Stimulated activated CD4-positive, alpha-beta T cell treated with anti-CD3 and anti-CD28 coated beads, Interleukin-15, amount 100 ng/mL, for 24 hours (primary cell): ENCODE measurements at places on chromosomes 3 and 15.

DNA sequence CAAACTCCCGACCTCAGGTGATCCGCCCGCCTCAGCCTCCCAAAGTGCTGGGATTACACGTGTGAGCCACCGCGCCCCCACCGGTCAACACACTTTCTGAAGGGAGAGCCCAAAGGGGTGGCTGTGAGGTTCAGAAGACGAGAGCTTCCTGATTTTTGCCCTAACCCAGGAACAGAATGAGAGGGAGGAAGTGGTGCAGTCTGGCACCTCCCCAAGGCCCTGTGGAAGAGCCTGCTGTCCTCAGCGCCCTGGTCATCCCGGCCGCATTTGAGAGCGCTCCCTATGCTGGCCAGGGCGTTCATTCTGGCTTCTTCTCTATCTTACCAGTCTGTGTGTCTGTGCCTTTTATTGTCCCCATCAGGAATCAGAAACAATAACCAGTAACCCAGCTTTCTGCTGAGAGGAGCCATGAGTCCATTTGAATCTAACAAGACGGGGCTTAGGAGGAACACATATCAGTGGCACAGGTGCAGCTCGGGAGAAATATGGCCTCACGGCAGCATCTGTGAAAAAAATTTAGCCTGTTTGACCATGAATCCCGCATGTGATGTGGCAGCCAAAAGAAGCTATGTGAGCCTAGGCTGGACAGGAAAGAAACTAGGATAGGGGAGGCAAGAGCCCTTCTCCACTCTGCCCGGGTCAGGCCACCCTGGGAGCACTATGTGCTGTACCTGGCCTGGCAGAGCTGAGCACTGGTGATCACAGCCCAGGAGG lies 12.9 kb downstream of the BDH1 start:
- DNase-seq: no peak

DNA sequence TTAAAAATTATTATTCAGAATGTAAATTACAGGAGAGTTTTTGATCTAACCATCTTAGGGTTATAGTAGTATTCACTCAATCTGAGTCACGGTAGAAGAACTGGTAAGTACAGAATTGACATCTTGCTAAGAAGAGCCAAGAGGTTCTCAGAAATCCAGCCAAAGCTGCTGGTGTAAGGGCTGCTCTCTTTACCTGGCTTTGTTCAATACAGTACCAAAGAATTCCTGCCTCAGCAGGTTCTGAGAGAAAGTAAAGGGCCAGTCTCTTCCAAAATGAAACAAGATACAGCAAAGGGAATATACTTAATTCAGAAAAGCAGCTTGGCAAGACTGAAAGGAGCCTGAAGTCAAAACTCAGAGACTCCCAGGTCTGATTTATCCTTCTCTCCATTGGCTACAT lies 193.1 kb downstream of the TNIK start:
- no peak for DNase-seq

DNA sequence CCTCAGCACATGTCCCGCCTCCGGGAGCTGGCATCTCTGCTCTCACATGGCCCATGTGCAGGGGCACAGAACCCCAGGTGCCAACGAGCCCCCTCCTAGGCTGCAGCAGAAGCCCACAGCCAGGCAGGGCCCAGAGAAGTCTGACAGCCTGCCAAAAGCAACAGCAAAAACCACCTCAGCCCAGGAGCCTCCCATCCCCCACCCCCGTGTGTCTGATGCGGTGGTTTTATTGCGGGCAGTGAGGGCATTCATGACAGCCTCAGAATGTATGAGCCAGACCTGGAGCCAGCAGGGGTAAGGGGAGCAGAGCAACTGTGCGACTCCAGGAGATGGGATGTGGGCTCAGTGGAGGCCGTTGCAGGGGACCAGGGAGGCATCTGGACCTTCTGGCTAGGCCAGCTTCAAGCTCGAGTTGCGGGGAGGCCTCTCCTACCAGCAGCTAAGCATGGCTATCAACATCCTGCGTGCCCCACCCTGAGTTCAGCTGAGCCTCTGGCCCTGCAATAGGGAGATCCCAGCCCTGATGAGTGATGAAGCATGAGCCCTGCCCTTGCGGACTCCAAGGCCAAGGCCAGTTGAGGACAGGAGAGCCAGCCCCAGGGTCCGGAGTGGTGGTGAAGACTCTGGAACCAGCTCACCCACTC lies 52.5 kb downstream of the CYP11A1 start:
- DNase-seq: peak; percentile 33

GRCh38 chr3:79586232-79586631 lies 181.6 kb downstream of the ROBO1 start:
- DNase-seq: no peak

DNA sequence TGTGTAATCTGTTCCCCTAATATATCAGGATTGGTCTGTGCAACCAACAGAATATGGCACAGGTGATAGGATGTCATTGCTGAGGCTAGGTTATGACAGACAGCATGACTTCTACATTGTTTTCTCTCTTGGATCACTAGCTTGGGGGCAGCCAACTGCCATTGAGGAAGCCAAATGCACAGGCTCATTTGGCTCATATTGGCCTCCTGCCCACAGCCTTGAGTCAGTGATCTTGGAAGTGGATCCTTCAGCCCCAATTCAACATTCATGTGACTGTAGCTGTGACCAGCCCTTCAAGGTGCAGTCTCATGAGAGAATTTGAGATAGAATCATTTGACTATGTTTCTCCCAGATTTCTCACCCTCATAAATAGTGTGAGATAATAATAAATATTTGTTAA lies 675.6 kb downstream of the GRM7 start:
- DNase-seq: no peak

- DNase-seq: no peak
These were observed 20.5 kb downstream of the LPP start for GRCh38 chr3:188174317-188175044.

- peak; percentile 26 for DNase-seq
These were observed 424.1 kb upstream of the KCNMB2 start for GRCh38 chr3:178112134-178112533.

DNA sequence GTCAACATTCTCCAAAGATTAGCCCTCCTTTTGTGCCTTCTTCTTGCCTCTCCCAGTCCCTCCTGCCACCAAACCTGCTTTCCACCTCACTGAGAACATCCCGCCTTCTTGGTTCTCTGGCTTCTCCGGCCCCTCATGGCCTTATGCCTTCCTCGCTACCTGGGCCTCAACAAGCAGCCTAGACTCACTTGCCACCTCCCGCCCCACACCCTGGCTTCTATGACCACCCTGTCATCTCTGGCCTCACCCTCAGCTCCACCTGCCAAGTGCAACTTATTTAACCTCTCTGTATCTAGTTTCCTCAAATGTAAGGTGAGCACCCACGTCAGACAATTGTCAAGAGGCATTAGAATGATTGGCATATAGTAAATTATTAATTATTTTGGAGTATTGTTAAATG lies 68.8 kb upstream of the MEX3B start:
- DNase-seq: no peak

DNA sequence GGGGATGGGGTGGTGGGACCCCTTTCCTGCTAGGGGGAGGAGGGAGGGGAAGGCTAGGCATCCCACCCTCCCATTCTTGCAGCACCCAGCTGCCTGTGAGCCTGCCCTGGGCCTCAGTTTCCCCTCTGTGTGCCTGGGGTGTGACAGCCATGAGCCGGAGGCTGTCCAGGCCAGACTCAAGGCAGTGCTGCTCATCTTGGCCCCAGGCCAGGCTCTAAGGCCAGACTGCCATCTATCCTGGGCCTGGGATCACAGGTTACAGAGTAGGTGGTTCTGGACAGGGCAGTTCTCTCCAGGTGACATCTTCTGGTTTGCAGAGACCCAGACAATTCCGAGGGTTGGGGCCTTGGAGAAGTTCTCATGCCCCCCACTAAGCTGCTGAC lies 3.3 kb upstream of the VILL start:
- no peak for DNase-seq
